GM12878 (cell line): ENCODE measurements at places on chromosomes 5 and 9.

GRCh38 chr9:120927269-120928014 is 846 bp upstream of the TRAF1 start:
- no peak for DNase-seq

DNA sequence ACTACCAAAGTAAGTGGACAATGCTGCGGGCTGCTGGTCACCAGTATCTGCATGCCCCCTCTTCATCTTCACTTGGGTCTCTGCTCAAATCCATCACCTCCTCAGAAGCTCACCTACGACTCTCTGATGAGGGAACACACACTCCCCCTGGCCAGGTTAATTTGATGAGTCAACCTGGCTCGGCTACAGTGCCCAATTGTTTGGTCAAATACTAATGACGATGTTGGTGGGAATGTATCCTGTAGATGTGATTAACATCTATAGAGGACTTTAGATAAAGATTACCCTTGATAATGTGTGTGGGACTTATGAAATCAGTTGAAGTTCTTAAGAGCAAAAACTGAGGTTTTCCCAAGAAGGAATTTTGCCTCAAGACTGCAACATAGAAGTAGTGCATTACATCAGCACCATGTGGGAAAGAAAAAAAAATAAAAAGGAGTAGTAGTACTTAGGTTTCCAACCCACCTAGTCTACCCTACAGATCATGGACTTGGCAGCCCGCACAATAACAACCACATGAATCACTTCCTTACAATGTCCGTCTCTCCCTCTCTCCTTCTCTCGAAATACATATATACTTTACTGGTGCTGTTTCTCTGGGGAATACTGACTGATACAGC is 467.3 kb downstream of the DNAH5 start:
- no peak for DNase-seq

- DNase-seq = no peak
Measured at GRCh38 chr5:16897284-16897704, 38.8 kb downstream of the MYO10 start.

DNA sequence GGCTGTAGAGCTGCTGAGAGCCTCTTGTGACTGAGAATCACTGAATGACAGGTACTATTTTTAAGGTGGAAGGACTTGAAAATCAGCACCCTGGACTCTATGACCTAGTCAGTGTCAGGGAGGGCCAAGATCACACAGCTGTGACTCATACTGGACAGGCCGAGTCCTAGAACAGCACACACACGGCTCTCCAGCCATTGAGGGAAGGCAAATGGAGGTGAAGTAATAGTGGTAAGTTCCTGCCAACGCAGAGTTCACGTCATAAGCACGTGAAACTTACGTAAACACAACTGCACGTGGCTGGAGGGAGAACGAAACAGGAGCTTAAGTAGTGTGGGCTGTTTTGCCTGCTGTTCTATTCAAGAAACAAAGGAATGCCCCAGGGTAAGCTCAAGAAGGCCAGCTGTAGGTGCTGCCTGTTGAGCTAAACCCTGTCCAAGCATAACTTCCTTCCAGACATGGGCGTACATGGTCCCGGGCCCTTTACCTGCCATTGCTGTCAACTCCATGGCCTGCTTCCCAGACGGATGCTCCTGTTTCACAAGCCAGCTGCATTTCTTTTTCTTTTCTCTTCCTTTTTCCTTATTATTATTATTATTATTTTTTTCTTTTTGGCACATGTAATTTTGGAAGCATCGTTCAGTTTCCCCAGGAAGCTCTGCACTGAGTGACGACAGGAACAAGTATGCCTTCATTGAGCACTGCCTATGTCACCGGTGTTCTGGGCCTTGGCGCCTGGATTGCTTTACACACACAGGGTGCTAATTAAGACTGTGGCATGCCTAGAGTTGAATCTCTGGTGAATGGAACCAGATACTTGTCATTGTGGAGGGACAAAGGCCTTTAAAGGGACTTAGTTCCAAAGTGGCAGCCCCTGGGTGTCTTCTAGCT is 10.2 kb upstream of the LCP2 start:
- no peak for DNase-seq

GRCh38 chr5:57176350-57176857 is 2.5 kb downstream of the GPBP1 start:
- DNase-seq = no peak

DNA sequence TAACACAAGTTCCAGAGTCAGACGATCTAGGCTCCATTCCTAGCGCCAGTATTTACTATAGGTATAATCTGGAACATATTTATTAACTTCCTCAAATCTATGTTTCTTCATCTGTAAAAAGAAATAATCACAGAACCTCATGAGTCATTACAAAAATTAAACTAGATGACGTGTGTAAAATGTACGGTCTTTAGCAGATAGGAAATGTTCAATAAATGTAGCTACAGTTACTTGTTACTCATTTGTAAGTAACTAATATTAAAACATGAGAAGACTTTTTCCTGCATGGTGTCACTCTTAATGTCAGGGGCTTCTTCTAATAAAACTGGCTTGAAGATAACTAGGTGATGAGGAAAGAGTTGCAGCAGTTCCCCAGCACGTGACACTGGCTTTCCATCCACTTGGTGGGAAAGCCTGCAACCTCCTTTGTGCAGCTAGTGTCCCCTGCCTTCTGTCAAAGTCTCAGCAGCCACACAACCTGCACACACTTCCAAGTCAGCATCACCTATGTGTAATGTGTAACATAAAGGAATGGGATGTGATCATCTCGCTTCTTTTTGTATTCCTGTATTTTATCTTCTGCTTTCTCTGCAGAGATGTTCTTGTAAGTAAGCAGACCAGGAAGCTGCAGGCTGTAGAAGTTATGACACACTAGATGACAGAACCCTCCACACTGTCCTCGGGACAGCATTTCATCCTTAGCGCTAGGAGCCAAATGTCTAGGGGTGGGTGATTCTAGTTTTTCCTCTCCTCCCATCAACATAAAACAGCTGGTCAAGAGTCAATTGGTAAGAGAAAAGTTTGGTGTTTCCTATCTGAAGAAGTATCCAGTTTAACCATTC is 1.8 kb upstream of the JAKMIP2 start:
- no peak for DNase-seq

GRCh38 chr5:158739951-158740757 is 359.6 kb downstream of the EBF1 start:
- no peak for DNase-seq

DNA sequence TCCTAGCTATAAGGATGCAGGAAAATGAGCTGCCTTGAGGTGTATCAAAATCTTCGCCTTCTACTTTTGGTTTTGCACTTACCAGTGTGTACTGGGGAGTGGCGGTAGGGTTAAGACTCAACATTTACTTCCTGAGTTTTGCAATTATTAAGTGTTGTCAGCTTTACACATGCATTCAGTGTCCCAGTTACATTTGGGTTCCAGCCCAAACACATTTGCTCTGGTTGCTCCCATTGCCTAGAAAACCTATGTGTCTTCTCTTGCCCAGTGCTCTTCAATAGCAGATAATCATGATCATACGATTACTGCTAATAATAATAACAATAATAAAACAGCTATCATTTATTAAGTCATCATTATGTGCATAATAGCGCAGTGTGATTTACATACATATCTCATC is 241.5 kb upstream of the PAPPA start:
- DNase-seq = no peak

DNA sequence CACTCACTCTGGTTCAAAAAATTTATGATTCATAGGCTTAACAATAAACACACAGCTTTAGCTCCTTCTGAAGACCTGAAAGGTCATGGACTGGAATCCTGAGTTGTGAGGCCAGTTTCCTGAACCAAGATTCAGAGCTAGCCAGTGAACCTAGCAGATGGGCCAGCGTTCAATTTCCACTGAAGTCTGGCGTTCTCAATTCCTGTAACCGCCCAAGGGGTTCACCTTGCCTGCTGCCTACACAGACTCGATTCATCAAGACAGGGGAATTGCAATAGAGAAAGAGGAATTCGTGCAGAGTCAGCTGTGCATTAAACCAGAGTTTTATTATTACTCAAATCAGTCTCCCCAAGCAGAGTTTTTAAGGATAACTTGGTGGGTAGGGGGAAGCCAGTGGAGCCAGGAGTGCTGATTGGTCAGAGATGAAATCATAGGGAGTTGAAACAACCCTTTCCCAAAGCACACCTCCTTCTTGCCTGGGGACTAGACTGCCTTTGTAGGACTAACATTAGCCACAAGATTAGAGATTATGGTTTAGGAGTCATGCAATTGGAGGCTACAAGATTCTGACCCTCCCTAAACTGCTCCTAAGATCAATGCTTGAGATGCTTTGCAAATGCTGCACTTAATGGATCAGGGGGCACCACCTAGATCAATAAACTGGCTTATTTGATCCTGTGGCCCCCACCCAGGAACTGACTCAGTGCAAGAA is 117.5 kb upstream of the SHB start:
- no peak for DNase-seq

- no peak for DNase-seq
Measured at GRCh38 chr5:29197631-29198454, 1995.6 kb upstream of the CDH6 start.

DNA sequence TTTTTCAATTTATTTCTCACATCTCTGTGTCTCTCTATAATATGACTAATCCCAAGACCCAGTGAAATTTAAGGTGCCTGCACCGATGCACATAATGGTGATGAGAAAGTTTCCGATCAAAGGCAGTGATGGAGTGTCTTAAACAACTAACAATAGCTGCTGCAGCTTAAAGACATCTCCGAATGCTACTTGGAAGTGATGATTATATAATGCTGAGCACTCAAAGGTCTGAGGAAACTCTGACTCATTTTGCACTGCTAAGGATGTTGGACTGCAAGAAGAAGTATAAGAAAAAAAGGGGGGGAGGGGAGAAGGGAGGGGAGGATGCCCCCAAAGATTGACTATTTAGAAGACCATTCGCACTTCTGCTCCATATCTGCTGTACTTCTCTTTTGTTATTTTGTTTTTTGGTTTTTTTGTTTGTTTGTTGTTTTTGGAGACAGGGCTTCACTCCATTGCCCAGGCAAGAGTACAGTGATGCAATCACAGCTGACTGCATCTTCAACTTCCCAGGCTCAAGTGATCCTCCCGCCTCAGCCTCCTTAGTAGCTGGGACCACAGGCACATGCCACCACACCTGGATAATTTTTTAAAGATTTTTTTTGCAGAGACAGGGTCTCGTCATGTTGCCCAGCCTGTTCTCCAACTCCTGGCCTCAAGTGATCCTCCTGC is 192.2 kb downstream of the HSD17B3 start:
- no peak for DNase-seq

- no peak for DNase-seq
Measured at GRCh38 chr9:72817413-72817812, 135.4 kb downstream of the ALDH1A1 start.

- DNase-seq = no peak
Measured at GRCh38 chr9:111056538-111056937, 18.3 kb upstream of the LPAR1 start.

DNA sequence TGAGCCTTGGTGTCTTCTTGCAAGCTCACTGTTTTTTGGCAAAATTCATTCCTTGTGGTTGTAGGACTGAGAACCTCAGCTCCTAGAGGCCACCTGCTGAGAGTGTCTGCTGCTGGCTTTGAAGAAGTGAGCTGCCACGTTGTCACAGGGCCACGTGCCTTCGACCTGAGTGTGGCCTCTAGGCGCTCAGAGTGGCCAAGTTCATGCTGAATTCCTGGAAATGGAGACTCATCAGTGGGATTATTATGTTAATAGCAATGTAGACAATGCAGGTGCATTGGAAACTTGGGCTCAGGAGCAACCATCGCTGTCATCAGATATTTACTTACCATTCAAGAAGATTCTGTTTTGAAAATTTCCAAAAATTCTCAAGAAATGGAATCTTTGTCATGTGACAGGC is 52.5 kb downstream of the GALNT12 start:
- DNase-seq = no peak

DNA sequence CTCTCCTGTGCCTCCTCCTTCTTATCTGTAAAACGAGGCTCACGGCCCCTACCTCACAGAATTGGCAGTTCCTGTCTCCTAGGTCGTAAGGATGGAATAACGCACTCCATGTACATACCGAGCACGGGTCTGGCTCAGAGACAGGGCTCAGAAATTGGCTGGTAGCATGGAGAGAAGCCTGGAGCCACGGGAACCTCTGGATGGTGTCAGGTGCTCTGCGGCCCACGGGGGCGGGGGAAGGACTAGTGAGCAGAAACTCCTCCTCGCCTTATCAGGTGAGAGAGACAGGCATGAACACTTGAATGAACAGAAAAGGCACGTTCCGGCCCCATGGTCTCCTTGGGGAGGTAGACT is 15.4 kb upstream of the C5orf47 start:
- no peak for DNase-seq

DNA sequence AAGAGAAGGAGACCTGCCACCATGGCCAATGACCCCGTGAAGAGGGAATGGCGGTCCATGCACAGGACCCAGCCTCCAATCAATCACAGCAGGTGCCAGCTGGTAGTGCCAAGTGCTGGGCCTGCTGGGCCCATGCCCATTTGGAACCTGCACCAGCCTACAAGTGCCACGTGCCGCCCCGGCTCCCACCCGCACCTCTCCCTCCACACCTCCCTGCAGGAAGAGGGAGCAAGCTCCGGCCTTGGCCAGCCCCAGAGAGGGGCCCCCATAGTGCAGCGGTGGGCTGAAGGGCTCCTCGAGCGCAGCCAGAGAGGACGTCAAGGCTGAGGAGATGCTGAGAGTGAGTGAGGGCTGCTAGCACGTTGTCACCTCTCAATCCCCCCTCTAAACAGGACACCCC is 37.8 kb upstream of the NPR3 start:
- DNase-seq = no peak

GRCh38 chr5:14364576-14365472 is 216.8 kb upstream of the OTULINL start:
- DNase-seq = no peak

- DNase-seq = no peak
Measured at GRCh38 chr5:171835066-171835465, 49.4 kb downstream of the SMIM23 start.

- no peak for DNase-seq
Measured at GRCh38 chr9:129258823-129259301, 80.8 kb upstream of the IER5L start.

DNA sequence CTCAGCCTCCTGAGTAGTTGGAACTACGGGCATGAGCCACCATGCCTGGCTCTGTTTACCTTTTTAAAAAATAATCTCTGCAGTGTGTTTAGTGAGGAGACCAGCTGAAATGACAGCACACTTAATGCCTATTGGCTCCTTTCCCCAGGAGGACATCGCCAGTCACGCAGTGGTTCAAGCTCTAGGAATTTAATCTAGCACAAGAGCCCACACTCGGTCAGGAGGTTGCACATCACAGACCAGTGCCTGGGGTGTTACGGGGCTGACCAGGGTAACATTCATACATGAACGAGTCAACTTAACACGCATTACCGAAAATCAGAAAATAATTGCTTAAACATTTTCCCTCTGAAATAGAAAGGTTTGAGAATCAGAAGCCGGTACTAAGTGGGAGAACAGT is 217.0 kb downstream of the GOLPH3 start:
- DNase-seq = no peak
